ENCODE measurements at places on chromosomes 13 and 19.

DNA sequence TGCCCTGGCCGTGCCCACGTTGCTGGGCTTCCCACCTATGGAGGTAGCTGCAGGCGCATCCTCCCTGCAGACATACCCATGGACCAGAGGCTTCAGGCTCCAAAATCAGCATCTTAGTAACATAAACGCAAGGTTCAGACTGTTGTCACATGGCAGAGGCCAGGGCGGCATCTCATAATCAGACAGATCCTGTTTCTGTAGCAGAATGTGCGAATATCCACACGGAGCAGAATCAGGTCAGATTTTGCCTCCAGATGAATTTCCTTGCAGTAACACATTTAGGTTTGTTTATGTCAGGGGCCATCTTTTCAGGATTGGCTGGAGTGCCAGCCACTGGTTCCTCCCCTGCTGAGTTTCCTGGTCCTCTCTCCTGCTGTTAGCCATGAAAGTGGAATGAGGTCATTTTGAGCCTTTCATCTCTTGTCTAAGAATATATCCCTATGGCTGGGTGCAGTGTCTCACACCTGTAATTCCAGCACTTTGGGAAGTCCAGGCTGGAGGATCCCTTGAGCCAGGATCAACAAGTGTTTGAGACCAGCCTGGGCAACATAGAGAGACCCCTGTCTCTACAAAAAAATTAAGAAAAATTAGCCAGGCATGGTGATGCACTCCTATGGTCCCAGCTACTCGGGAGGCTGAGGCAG is 20.5 kb downstream of the SMARCA4 start:
- DNase-seq = no peak

- no peak for DNase-seq
Measured at GRCh38 chr19:35727053-35727955, 9.5 kb downstream of the KMT2B start.

GRCh38 chr13:86710013-86710412 is 910.8 kb upstream of the SLITRK6 start:
- no peak for DNase-seq

GRCh38 chr13:33636955-33637670 is 180.8 kb upstream of the RFC3 start:
- DNase-seq = no peak

DNA sequence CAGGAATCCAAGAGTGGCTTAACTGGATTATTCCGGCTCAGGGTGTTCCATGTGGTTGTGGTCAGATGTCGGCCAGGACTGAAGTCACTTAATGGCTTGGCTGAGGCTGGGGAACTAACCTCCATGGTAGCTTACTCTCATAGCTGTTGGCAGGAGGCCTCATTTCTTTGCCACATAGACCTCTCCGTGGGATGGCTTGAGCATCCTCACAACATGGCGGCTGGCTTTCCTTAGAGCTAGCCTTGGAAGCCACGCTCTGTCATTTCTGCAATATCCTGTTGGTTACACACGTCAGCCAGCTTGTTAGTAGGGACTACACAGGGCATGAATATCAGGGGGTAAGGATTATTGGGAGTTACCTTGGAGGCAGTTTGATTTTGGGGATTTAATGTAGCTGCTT is 5.1 kb downstream of the CRX start:
- no peak for DNase-seq

- no peak for DNase-seq
Measured at GRCh38 chr13:95624020-95624419, 20.5 kb downstream of the DZIP1 start.
